Non-pigmented ciliary epithelial cell (primary cell): ENCODE measurements at places on chromosomes 11 and 22.

GRCh38 chr11:104219096-104219495, 55.1 kb upstream of the PDGFD start:
- DNase-seq: no peak

- no peak for DNase-seq
Observed at GRCh38 chr11:134332782-134333181, 994 bp downstream of the GLB1L2 start.

DNA sequence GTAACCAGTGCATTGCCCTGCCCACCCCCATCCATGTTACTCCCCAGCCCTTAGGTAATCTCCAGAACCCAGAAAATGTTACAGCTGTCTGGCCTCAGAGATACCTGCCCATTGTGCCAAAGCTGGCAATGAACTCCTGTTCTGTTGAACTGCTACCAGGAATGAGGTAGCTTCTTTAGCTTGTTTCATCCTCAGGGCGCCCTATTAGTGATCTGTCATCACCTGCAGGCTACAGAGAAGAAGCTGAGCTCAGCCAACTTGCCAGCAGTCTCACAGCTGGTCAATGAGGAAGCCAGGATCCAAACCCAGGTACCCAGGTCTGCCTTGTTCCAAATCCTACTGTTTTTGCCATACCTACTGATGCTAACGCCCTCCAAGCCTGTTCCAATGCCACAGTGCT, 88.7 kb downstream of the GALNT18 start:
- no peak for DNase-seq

DNA sequence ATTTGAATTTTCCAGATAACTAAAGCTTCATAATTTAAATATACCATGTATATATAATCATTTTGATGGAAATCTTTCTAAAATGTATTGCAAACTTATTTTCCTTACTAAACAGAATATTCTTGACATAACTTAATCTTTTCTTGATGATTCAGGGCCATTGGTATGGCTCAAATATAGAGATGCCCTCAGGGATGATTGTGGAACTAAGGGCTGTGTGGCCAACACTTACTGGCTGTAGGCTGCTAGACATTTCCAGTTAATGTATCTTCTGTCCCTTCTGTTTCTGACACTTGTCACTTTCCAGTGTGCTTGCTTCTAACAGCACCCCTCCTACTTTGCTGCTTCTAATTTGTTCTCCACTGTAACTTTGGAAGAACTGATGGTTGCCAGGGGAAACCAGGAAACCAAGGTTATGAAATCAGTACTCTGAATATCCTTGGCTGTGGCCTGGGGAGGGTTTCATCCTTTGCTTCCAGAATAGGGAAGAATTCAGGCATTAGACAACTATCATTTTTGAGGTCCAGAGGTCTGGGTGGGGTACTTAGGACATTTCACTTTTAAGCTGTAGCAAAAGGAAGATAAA, 697.2 kb downstream of the ETS1 start:
- DNase-seq: no peak
